Large intestine (tissue), 12 donors: ENCODE measurements at places on chromosomes 5 and 9. TPM values are rescaled to one million over a fixed set of nuclear protein-coding genes. Genes with fewer than 3 reads are reported as not detected.
A peak's percentile ranks its signal among the peaks of the same experiment; 100 is the strongest.

The SPINK13 gene
- polyA plus RNA-seq: not detected

The EPB41L4B gene
- polyA plus RNA-seq: 35.5 TPM

The BAAT gene
- polyA plus RNA-seq: 0.60 TPM

- no peaks in the 10 kb centered on the region for H3K36me3 ChIP-seq
- H3K27ac ChIP-seq: peak overlapping the region; percentile 59
- no peaks in the 10 kb centered on the region for H3K27me3 ChIP-seq
- peak; percentile 73 for DNase-seq
Observed at GRCh38 chr5:56409331-56410190, 176.4 kb upstream of the ANKRD55 start.

GRCh38 chr5:177598477-177598876, 1.5 kb upstream of the B4GALT7 start:
- H3K4me1 ChIP-seq: peaks cover 7% of the 10 kb centered on the region
- H3K4me3 ChIP-seq: no peak overlapping the region
- no peak overlapping the region for H3K27ac ChIP-seq
- peaks cover 34% of the 10 kb centered on the region for H3K36me3 ChIP-seq
- no peaks in the 10 kb centered on the region for H3K27me3 ChIP-seq
- no peak for DNase-seq

DNA sequence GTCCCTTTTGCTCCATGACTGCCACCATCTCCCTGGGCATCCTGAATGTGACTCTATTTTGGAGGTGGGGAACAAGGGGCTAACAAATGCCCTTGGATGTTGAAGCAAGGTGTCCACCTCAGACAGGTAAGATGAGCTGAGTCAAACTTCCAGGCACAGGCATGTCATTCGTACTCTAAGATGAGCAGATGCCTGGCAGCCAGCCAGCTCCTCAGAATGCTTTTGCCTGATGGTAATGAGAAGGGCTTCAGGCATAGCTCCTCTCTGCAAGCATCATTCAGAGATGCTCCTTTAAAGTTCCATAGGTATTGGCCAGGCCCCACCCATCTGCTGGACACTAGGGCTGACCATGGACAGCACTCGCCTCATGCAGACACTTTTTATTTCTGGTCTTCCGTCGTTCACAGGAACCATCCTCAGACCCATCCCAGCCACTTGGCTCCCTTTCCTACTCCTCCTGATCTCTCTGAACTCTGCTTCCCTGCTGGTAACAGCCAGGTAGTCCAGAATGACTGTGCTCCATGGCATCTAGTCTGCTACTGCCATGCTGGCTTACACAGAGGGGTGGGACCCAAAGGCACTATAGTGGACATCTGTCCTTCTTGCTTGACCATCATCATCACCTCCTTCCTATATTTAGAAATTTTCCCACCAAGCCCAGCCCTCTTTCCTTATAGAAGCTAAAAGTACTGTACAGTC, 118.8 kb downstream of the GLIS3 start:
- no peaks in the 10 kb centered on the region for H3K27me3 ChIP-seq
- H3K4me3 ChIP-seq: no peak overlapping the region
- no peak for DNase-seq
- no peaks in the 10 kb centered on the region for H3K4me1 ChIP-seq
- no peaks in the 10 kb centered on the region for H3K36me3 ChIP-seq

DNA sequence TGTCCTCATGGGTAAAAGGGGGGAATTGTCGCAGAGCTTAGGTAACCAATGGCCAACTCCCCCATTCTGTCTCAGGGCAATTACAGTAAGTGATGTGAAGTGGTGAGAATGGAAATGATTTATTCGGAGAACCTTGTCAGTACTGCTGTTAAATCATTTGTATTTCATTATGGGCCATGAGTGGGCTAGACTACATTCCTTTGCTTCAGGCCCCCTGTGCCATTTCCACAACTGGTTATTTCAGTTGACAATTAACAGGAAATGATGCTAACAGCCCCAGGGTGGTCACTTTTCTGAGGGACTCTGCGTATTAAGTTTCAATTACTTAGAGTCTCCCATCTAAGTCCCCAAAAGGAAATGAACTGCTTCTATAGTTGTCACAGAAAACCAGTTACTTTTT, 653.7 kb downstream of the CCDC171 start:
- no peak for DNase-seq
- H3K27ac ChIP-seq: no peak overlapping the region
- H3K4me1 ChIP-seq: no peaks in the 10 kb centered on the region

DNA sequence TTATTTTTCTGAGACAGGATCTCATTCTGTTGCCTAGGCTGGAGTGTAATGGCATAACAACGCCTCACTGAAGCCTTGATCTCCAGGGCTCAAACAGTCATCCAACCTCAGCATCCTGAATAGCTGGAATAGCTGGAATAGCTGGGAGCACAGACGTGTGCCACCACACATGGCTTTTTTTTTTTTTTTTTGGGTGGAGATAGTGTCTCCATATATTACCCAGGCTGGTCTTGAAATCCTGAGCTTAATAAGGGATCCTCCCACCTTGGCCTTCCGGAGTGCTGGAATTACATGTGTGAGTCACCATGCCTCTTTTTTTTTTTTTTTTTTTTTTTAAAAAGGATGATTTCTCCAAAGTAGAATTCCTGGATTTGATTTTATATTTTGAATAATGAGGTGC, 60.7 kb downstream of the NSD1 start:
- no peak for DNase-seq
- no peak overlapping the region for H3K4me3 ChIP-seq
- no peak overlapping the region for H3K27ac ChIP-seq
- H3K36me3 ChIP-seq: peaks cover 51% of the 10 kb centered on the region
- H3K27me3 ChIP-seq: no peaks in the 10 kb centered on the region

DNA sequence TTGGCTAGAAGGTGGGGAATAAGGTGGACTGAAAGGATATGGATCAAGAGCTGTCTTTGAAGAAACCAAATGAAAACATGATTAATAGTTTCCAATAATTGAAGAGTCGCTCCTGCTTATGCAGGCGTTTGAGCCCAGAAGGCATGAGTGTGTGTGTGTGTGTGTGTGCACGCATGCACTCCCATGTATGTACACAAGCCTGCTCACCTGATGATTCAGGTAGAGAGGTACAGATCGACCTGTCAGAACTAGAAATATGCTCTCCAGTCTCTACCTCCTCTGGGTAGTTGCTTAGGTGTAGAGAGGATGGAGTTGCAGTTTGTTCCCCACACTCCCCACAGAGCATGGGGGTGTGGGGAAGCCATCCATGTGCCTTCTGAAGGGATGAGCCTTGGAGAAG, 1.1 kb upstream of the FGF1 start:
- H3K27ac ChIP-seq: peak overlapping the region; percentile 14
- H3K36me3 ChIP-seq: no peaks in the 10 kb centered on the region
- H3K4me1 ChIP-seq: peaks cover 17% of the 10 kb centered on the region

DNA sequence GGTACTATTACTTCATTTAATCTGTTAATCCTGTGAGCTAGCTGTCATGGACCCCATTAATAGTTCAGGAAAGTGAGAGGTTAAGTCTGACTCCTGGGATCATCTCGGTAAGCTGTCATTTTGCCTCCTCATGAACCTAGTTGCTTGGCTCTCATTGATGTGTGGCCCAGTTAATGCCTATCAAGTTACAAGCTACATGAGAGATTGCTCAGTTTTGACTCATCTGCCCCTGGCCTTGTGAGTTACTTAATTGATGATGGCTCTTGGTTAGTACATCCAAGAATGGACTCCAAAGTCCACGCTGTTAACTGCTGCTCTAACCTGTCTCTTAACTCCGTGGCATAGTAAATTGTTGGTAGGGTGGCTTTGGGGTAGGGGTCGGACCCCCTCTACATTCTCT, 23.9 kb downstream of the LARP1 start:
- H3K36me3 ChIP-seq: peaks cover 2% of the 10 kb centered on the region
- no peaks in the 10 kb centered on the region for H3K27me3 ChIP-seq
- peak overlapping the region; percentile 52 for H3K27ac ChIP-seq

GRCh38 chr5:95822043-95822541, 434 bp downstream of the GLRX start:
- H3K4me1 ChIP-seq: peaks cover 53% of the 10 kb centered on the region
- peak; percentile 79 for DNase-seq
- H3K36me3 ChIP-seq: no peaks in the 10 kb centered on the region

- no peak for DNase-seq
- no peak overlapping the region for H3K4me3 ChIP-seq
- H3K27ac ChIP-seq: no peak overlapping the region
- no peaks in the 10 kb centered on the region for H3K36me3 ChIP-seq
- H3K4me1 ChIP-seq: no peaks in the 10 kb centered on the region
Observed at GRCh38 chr5:33701251-33701650, 190.5 kb downstream of the ADAMTS12 start.

- no peak overlapping the region for H3K4me3 ChIP-seq
- no peaks in the 10 kb centered on the region for H3K4me1 ChIP-seq
- DNase-seq: no peak
- no peaks in the 10 kb centered on the region for H3K36me3 ChIP-seq
Observed at GRCh38 chr5:60334281-60334713, 365.7 kb downstream of the DEPDC1B start.
